ENCODE measurements at places on chromosomes 6 and 20. TPM values are rescaled to one million over a fixed set of nuclear protein-coding genes. Genes with fewer than 3 reads are reported as not detected.

CST9L gene
- total RNA-seq = not detected

COX4I2 gene
- total RNA-seq = 0.23 TPM

RIPOR2 gene
- 35.2 TPM for total RNA-seq

TAGAP gene
- not detected for total RNA-seq

CPNE5 gene
- total RNA-seq = 0.09 TPM

SLC32A1 gene
- not detected for total RNA-seq

RHAG gene
- total RNA-seq = not detected

SNX5 gene
- total RNA-seq = 57.8 TPM

PLCB1 gene
- total RNA-seq = 6.4 TPM

ASIP gene
- not detected for total RNA-seq

LY6G5C gene
- total RNA-seq = not detected

PACSIN1 gene
- total RNA-seq = 0.09 TPM

ELOVL5 gene
- total RNA-seq = 103 TPM

GTSF1L gene
- not detected for total RNA-seq

SAPCD1 gene
- 2.8 TPM for total RNA-seq

MYLK4 gene
- 3.2 TPM for total RNA-seq

OR2J2 gene
- total RNA-seq = not detected

ID4 gene
- total RNA-seq = 3.1 TPM

CLIC5 gene
- 0.12 TPM for total RNA-seq

KCNQ5 gene
- 0.17 TPM for total RNA-seq

ZC2HC1B gene
- total RNA-seq = not detected

NMBR gene
- not detected for total RNA-seq

OR2H2 gene
- total RNA-seq = not detected

AK9 gene
- total RNA-seq = 2.4 TPM

CGA gene
- not detected for total RNA-seq

OR2B6 gene
- not detected for total RNA-seq

SCRT2 gene
- total RNA-seq = not detected

CENPW gene
- 0.82 TPM for total RNA-seq

Data from pericardium fibroblast (primary cell).